Activated B cell treated with CpG ODN at 0.5 μM for 24 hours (primary cell): ENCODE measurements at places on chromosomes 2 and 18.
A peak's percentile ranks its signal among the peaks of the same experiment; 100 is the strongest.

DNA sequence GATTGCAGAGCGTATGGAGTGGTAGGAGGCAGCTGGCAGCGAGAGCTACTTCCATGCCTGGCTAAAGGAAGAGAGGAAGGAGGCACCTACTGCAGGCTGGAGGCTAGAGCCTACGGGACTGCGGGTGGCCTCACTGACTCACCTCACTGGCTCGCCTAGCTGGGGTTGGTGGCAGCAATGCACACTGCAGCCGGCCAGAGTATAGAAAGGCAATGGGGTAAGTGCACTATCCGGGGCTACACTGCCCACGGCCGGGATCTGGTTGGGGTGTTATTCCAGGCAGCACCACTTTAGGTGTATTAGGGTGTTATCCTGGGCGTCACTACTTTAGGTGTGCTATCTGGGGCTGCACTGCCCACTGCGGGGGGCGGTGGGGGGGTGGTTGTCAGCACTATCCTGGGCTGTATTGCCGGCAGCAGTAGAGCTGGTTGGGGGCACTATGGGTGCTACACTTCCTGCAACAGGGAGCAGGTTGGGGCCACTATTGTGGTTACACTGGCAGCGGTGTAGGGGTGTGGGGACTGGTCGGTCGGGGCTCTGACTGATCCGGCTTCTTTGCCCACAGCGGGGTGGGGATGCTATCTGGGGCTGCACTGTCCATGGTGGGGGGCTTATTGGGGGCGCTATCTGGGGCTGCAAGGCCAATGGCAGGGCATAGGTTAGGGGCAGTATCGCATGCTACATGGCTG lies 33.3 kb upstream of the ANKRD62 start:
- no peak for DNase-seq
- no peaks in the 10 kb centered on the region for H3K36me3 ChIP-seq
- H3K4me1 ChIP-seq = peaks cover 2% of the 10 kb centered on the region
- H3K27ac ChIP-seq = no peak overlapping the region

DNA sequence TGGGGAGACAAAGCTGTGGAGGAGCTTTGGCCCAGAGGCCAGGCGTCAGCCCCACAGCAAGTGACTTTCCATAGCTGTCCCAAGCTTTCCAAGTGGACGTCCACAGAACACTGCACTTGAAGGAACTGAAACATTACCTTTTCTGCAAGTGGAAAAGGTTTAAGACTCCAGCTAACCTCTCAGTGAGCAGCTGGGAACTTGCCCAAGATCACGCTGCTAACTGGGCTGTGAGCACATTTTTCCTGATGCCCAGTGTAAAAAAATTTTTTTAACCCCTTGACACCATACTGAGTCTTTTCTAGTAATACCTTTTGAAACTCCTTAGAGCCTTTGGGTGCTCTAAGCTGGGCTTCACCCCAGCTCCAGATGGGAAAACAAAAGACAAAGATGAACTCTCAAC lies 256.7 kb downstream of the HAUS1 start:
- H3K27ac ChIP-seq = no peak overlapping the region
- no peak overlapping the region for H3K4me3 ChIP-seq
- no peaks in the 10 kb centered on the region for H3K36me3 ChIP-seq
- DNase-seq = no peak

- no peaks in the 10 kb centered on the region for H3K36me3 ChIP-seq
- H3K27ac ChIP-seq = no peak overlapping the region
- no peak for DNase-seq
- H3K4me3 ChIP-seq = no peak overlapping the region
- H3K27me3 ChIP-seq = no peaks in the 10 kb centered on the region
Measured at GRCh38 chr18:10100941-10101701, 187.3 kb downstream of the VAPA start.

GRCh38 chr18:23270986-23271680 lies 135.8 kb downstream of the CABLES1 start:
- no peak overlapping the region for H3K4me3 ChIP-seq
- peaks cover 14% of the 10 kb centered on the region for H3K36me3 ChIP-seq
- H3K4me1 ChIP-seq = peaks cover 43% of the 10 kb centered on the region
- DNase-seq = no peak
- peak overlapping the region; percentile 71 for H3K27ac ChIP-seq

GRCh38 chr2:53969968-53970723 lies 647 bp downstream of the PSME4 start:
- H3K27me3 ChIP-seq = no peaks in the 10 kb centered on the region
- peaks cover 25% of the 10 kb centered on the region for H3K36me3 ChIP-seq
- H3K27ac ChIP-seq = peak overlapping the region; percentile 90
- H3K4me3 ChIP-seq = peak overlapping the region; percentile 94
- H3K4me1 ChIP-seq = peaks cover 52% of the 10 kb centered on the region

- no peak overlapping the region for H3K4me3 ChIP-seq
- H3K27ac ChIP-seq = no peak overlapping the region
- peaks cover 3% of the 10 kb centered on the region for H3K27me3 ChIP-seq
- H3K36me3 ChIP-seq = no peaks in the 10 kb centered on the region
Measured at GRCh38 chr2:2887772-2888387, 489.7 kb downstream of the EIPR1 start.

DNA sequence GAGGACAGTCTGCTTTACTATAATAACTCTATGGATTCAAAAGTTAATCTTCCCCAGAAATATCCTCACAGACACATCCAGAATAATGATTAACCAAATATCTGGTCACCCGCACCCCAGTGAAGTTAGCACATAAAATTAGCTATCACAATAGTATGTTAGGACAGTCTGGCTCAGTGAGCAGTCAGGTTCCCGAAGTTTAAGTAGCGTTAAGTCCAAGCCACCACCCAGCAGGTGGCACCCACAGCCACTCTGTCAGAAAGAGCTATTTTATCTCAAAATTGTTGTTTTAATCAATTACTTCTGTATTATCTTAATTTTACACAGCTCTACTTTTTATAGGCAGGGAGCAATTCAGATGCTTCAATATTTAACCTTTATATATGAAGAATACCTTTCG lies 537.5 kb downstream of the MBD2 start:
- H3K4me1 ChIP-seq = no peaks in the 10 kb centered on the region
- H3K27ac ChIP-seq = no peak overlapping the region
- H3K27me3 ChIP-seq = no peaks in the 10 kb centered on the region

DNA sequence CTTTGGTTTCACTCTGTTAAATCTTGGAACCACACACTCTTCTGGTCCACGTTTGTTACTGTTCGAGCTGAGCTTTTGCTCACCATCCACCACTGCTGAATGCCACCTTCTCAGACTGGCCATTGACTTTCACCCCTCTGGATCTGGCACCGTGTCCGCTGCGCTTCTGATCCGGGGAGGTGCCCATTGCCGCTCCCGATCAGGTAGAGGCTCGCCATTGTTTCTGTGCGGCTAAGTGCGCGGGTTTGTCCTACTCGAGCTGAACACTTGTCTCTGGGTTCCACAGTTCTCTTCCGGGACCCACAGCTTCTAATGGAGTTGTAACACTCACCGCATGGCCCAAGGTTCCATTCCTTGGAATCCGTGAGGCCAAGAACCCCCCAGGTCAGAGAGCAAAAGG lies 72.8 kb downstream of the LCLAT1 start:
- peaks cover 7% of the 10 kb centered on the region for H3K4me1 ChIP-seq
- H3K36me3 ChIP-seq = peaks cover 36% of the 10 kb centered on the region
- H3K27ac ChIP-seq = no peak overlapping the region
- no peak overlapping the region for H3K4me3 ChIP-seq
- H3K27me3 ChIP-seq = no peaks in the 10 kb centered on the region
- no peak for DNase-seq
